ENCODE measurements at places on chromosomes 1 and 21.

GRCh38 chr1:193310564-193310963, 124.2 kb upstream of the B3GALT2 start:
- no peak for DNase-seq

DNA sequence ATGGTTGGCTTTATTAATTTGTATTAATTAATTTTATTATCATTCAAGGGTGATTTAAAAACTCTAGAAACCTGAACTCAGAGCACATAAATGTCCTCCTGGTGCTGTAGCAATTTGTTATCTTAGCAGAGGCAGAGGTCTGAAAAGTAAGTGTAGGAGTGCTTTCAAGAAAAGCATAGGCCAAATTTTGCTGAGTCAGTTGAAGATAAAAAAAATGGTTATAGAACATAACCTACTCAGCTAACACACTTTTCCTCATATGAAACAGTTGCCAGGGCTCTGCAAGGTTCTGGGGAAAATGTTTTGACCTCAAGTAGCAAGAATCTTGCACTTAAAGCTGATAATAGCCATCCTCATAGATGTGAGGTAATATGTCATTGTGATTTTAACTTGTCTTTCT, 53.5 kb upstream of the CHODL start:
- DNase-seq: no peak

GRCh38 chr1:4527819-4528218, 126.6 kb upstream of the AJAP1 start:
- no peak for DNase-seq

- no peak for DNase-seq
Measured at GRCh38 chr1:52424231-52424636, 19.8 kb downstream of the PRPF38A start.

GRCh38 chr1:193221651-193222050, 35.2 kb upstream of the B3GALT2 start:
- no peak for DNase-seq

Measured in RKO (cell line).